ENCODE measurements at places on chromosomes 6 and 20. TPM values are rescaled to one million over a fixed set of nuclear protein-coding genes. Genes with fewer than 3 reads are reported as not detected.

DNA sequence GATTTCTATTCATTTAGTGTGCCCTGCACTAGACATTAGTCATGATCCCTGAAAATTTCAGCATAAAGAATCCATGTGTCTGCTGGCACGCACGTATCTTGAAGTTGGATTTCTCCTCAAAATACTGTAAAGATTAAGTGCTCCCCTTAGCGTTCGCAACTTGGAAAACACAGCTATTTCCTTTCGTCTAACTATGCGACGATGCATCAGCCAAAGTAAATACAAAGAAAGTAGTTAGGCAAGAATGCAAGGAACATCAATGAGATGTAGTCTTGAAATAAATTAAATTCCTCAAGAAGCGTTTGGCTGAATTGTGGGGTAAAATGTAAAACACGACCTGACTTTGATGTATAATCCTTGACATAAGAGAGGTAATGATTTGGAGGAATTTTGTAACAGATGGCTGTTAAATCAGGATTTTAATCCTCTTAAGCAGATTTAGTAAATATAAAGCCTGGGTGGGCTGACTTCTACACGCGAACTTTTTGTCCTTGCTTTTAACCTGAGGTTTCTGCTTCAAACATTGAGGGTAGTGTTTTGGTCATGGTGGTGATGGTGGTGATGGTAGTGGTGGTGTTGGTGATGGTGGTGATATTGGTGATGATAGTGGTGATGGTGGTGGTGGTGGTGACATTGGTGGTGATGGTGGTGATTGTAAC lies 88.2 kb downstream of the FOXF2 start:
- H3K4me1 ChIP-seq = no peaks in the 10 kb centered on the region
- no peaks in the 10 kb centered on the region for H3K36me3 ChIP-seq
- H3K27ac ChIP-seq = no peak overlapping the region
- DNase-seq = no peak

DNA sequence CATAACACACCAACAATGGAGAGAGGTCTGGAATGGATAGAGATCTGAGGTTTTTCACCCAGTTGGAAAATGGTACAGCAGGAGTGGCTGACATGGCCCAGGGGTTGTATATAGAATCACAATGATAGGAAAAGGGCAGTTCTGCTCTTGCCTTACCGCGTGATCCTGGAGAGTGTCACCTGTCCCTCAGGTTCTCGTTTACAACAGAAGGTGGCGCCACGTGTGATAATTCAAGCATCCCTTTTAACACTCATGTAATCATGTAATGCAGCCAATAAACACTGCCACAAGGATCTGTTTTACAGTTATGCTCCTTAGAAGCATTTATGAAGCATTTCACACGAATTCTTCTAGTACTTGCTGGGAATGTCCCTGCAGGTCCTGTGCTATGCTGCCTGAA lies 12.9 kb upstream of the WFDC2 start:
- H3K36me3 ChIP-seq = no peaks in the 10 kb centered on the region
- peaks cover 2% of the 10 kb centered on the region for H3K27me3 ChIP-seq
- DNase-seq = peak; percentile 68

The OTOR gene
- not detected for total RNA-seq

- H3K4me1 ChIP-seq = no peaks in the 10 kb centered on the region
- no peaks in the 10 kb centered on the region for H3K27me3 ChIP-seq
- H3K36me3 ChIP-seq = peaks cover 3% of the 10 kb centered on the region
- H3K27ac ChIP-seq = no peak overlapping the region
Measured at GRCh38 chr6:34586327-34587040, 30.4 kb upstream of the SPDEF start.

DNA sequence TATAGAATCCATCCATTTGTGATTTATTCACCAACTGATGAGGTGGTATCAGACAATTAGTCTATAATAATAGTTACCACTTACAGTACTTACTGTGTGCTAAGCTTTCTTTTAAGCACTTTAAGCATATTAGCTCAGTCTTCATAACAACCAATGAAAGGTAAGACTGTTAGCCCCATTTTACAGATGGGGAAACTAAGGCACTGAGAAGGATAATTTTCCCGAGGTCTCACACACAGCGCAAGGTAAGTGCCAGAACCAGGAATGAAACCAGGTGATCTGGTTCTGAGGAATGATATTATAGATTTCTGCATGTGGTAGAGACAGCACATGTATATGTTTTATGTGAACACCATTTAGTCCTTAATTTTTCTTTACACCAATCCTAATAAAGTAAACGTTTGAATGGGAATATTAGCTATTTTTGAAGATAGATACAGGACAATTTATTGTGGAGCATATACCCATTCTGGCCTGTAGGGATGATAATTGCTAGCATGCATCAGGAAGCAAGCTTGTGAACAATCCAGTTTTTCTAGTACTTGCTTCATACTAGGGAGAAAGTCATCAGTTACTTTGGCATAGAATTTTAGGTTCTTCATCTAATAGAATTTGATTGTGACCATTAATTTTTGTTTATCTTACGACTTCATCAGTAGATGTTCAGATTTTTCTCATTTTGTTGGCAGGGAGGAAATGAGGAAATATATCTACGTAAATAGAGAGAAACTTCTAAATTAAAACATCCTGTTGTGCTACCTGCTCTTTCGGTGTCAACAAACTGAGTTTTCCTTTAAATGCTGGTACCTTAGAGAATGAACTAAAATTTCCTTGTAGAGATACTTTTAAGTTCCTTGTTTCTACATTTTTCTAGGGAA lies 3.0 kb downstream of the YWHAB start:
- H3K4me1 ChIP-seq = peaks cover 66% of the 10 kb centered on the region
- H3K27ac ChIP-seq = peak overlapping the region; percentile 22
- H3K4me3 ChIP-seq = peak overlapping the region; percentile 97
- H3K36me3 ChIP-seq = peaks cover 55% of the 10 kb centered on the region

The C6orf15 gene
- total RNA-seq = not detected

DNA sequence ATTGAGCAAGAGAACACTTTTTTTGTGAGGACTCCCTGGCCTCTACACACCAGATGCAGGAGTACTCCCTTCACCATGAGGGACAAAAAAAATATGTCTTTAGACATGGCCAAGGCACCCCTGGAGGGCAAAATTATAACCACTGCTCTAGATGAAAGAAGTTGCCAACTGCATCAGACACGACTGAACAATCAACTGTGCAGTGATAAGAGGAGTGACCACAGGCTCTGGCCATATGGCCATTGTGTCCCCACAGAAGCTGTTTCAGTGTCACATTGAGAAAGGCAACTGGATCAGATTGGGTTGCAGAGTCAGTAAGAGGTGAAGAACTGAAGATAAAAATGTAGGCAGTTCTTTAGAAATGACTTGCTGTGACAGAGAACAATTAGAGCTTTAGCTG lies 85.7 kb downstream of the C6orf118 start:
- H3K36me3 ChIP-seq = no peaks in the 10 kb centered on the region
- no peak for DNase-seq
- H3K4me3 ChIP-seq = no peak overlapping the region

- H3K27ac ChIP-seq = no peak overlapping the region
- H3K4me3 ChIP-seq = no peak overlapping the region
- peaks cover under 1% of the 10 kb centered on the region for H3K27me3 ChIP-seq
- DNase-seq = no peak
- no peaks in the 10 kb centered on the region for H3K36me3 ChIP-seq
- H3K4me1 ChIP-seq = peaks cover 5% of the 10 kb centered on the region
Measured at GRCh38 chr6:13163161-13163944, 165.0 kb downstream of the TBC1D7 start.
